Breast epithelium (tissue), 4 donors: ENCODE measurements at places on chromosomes 6 and 20. TPM values are rescaled to one million over a fixed set of nuclear protein-coding genes. Genes with fewer than 3 reads are reported as not detected.

GRCh38 chr6:6766230-6766905, 177.8 kb downstream of the LY86 start:
- H3K4me3 ChIP-seq: no peak overlapping the region
- no peak overlapping the region for H3K27ac ChIP-seq
- no peaks in the 10 kb centered on the region for H3K4me1 ChIP-seq
- H3K36me3 ChIP-seq: no peaks in the 10 kb centered on the region
- no peaks in the 10 kb centered on the region for H3K27me3 ChIP-seq

GRCh38 chr6:32973144-32974015, 5.0 kb downstream of the BRD2 start:
- DNase-seq: no peak
- H3K4me3 ChIP-seq: peak overlapping the region; percentile 84
- H3K36me3 ChIP-seq: peaks cover 15% of the 10 kb centered on the region
- peaks cover 17% of the 10 kb centered on the region for H3K4me1 ChIP-seq
- peak overlapping the region; percentile 96 for H3K27ac ChIP-seq

The CDSN gene
- 0.59 TPM for total RNA-seq

The TAP1 gene
- 40.6 TPM for total RNA-seq
